Pulmonary artery endothelial cell (primary cell): ENCODE measurements at places on chromosomes 16 and 17. TPM values are rescaled to one million over a fixed set of nuclear protein-coding genes. Genes with fewer than 3 reads are reported as not detected.

AKAP1 gene
- 26.6 and 31.0 TPM in 2 replicates for total RNA-seq

SMIM5 gene
- total RNA-seq, result 0.07 TPM in 1 of 2 replicates, not detected in the other

MT1A gene
- total RNA-seq, result 4.2 and 9.4 TPM in 2 replicates

RPS2 gene
- 2,313 and 4,514 TPM in 2 replicates for total RNA-seq

BEAN1 gene
- 0.26 TPM in 1 of 2 replicates, not detected in the other for total RNA-seq

LGALS9 gene
- total RNA-seq, result 7.2 TPM in 2 replicates

WDR45B gene
- total RNA-seq, result 59.4 and 79.9 TPM in 2 replicates

TEKT5 gene
- total RNA-seq, result not detected in 2 replicates

TLCD3B gene
- 0.11 and 0.13 TPM in 2 replicates for total RNA-seq

OR1A1 gene
- total RNA-seq, result not detected in 2 replicates

PYDC1 gene
- total RNA-seq, result not detected in 2 replicates

CNGB1 gene
- 0.11 and 0.20 TPM in 2 replicates for total RNA-seq

USP22 gene
- total RNA-seq, result 286 and 293 TPM in 2 replicates

ZPBP2 gene
- total RNA-seq, result not detected in 2 replicates

SLC22A31 gene
- total RNA-seq, result 0.13 and 0.18 TPM in 2 replicates
